ENCODE measurements at places on chromosomes 6 and 20.
A peak's percentile ranks its signal among the peaks of the same experiment; 100 is the strongest.

DNA sequence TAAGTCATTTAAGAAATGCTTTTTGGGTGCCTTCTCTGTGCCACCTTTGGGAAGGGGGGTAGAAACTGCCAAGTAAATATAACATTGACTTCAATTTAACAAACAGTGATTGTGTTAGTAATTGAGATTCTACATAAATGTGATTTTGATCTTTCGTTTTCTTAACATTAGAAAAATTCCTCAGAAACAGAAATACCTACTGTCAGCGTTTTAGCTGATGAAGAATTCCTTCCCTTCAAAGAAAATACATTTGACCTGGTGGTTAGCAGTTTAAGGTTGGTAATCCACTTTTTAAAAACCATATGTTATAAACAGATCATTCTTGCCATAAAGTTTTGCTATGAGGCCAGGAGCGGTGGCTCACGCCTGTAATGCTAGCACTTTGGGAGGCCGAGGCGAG is 9.8 kb downstream of the NDUFAF5 start:
- DNase-seq: no peak

DNA sequence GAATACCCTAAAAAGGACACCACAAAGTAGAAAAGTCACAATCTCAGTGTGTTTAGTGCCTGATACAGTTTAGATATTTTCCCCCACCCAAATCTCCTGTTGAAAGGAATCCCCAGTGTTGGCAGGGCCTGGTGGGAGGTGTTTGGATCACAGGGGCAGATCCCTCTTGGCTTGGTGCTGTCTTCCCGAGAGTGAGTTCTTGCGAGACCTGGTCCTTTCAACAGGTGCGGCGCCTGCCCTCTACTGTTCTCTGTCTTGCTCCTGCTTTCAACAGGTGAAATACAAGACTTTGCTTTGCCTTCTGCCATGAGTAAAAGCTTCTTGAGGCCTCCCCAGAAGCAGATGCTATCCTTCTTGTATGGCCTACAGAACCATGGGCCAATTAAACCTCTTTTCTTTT is 534.3 kb upstream of the NRSN1 start:
- peak; percentile 1 for DNase-seq

DNA sequence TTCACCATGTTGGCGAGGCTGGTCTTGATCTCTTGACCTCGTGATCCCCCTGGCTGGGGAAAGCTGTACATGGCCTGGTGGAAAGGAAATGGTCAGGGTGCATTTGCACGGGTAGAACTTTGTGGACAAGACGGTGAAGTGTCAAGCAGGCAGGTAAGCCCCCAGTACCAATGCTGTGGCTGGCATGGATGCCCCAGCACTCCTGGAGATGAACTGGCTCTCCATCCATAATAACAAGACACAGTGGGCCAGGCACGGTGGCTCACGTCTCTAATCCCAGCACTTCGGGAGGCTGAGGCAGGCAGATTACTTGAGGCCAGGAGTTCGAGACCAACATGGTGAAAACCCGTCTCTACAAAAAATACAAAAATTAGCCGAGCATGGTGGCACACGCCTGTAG is 37.3 kb upstream of the TMEM181 start:
- no peak for DNase-seq

- peak; percentile 35 for DNase-seq
Measured at GRCh38 chr6:5302995-5303622, 41.8 kb downstream of the FARS2 start.

DNA sequence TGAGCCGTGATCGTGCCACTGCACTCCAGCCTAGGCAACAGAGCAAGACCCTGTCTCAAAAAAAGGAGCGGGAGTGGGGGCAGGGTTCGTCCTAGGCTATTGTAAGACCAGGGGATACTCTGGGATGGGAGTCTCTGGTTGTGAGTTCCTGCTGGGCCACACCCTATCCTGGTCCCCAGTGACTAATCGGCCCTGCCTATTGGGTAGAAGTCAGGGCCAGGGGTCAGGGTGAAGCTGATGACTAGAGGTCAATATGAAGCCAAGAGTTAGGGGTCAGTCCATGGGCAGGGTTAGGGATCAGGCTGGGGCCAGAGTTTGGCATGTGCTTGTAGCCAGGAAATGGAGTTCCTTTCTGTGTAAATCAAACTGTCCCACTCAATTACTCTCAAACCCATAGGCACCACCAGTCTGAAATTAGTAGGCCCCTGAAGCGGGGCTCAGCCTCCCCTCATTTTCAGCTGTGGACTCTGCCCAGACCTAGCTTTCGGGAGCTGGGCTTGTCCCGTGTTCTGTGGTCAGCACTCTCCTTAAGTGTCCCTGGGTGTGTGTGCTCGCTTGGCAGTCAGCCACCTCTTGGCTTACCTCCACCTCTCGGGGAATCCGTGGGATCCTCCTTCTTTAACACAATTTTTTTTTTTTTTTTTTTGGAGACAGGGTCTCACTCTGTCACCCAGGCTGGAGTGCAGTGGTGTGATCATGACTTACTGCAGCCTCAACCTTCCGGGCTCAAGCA is 1.8 kb downstream of the HSPA12B start:
- no peak for DNase-seq

GRCh38 chr6:91485047-91485446 is 898.2 kb upstream of the MAP3K7 start:
- no peak for DNase-seq

- DNase-seq: no peak
Measured at GRCh38 chr6:162726947-162727321, 632 bp downstream of the PRKN start.

- DNase-seq: no peak
Measured at GRCh38 chr20:47809161-47809960, 24.1 kb upstream of the SULF2 start.

- no peak for DNase-seq
Measured at GRCh38 chr6:41358503-41358902, 23.1 kb downstream of the NCR2 start.

- DNase-seq: no peak
Measured at GRCh38 chr6:82178077-82178758, 69.3 kb downstream of the IBTK start.

DNA sequence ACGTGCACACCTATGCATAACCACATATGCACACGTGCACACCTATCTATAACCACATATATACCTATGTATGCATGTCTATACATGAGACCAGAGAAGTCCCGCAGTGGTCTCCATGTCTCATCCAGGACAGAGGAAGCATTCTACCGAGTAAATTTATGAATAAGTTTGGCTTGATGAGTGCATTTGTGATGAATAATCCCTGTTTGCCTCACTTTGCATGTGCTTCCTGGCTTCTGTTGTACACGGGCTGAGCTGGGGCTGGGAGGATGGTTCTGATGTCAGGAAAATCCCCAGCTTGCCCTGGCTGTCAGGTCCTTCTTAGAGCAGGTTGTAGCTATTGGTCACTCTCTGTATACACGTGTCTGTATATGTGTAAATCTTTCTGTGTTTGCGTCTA is 157.6 kb upstream of the RPS6KA2 start:
- no peak for DNase-seq

DNA sequence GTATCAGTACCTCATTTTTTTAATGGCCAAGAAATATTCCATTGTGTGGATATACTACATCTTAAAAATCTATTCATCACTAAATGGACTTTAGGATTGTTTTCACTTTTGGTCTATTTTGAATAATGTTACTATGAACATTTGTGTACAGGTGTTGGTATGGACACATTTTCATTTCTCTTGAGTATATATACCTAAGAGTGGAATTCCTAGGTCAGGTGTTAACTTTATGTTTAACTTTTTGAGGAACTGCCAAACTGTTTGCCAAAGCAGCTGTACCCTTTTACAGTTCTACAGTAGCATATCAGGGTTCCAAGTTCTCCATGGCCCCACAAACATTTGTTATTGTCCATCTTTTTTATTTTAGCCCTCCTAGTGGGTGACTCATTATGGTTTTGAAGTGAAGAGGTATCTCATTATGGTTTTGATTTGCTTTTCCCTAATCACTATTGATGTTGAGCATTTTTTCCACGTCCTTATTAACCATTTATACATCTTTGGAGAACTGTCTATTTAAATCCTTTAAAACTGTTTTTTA is 28.2 kb downstream of the DSTN start:
- no peak for DNase-seq

DNA sequence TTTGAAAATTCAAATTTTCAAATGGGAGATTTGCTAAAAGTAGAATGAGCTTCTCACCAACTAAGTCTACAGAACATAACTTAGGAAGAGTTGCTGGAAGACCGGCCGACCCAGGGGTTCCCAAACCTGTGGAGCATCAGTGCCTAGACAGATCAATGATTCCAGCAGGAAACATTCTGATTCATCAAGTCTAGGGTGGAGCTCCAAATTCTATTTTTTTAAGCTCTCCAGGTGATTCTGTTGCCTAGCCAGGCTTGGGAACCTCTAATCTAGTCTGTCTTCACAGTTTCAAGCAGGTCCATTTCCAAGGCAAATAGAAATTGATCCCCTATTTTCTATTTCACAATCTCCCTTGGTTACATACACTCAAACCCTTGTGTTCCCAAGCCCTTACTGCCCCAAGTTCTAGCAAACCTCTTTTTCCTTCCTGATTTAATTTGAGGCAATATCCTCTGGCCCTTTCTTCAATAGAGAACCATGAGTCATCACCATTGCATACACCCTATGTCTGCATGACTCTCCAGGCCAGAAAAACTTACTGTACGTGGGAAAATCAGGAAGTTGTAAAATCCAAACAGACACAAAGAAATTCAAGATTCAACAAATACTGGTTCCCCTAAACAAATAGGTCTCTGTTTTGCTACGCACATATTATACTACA is 8.9 kb downstream of the ATXN1 start:
- no peak for DNase-seq

DNA sequence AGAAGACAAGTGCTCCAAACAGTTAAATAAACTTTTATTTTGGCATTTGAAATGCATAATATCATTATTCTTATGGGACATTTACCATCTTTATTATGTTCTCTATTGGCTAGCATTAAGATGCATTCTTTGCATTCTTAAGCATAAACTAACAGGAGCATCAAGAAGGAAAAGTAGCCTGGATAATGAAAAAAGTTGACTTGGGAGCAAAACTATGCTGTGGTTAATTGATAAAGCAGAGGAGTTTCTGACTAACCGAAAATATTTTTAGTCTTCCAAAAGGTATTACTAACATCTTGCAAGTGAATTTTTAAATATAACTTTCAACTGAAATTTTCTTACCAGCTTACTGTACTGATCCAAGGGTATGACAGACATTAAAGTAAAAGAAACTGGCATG is 140.3 kb downstream of the FLRT3 start:
- no peak for DNase-seq

- DNase-seq: no peak
Measured at GRCh38 chr6:114131945-114132344, 161.0 kb upstream of the HDAC2 start.

- no peak for DNase-seq
Measured at GRCh38 chr6:42212442-42212841, 5.2 kb downstream of the MRPS10 start.

DNA sequence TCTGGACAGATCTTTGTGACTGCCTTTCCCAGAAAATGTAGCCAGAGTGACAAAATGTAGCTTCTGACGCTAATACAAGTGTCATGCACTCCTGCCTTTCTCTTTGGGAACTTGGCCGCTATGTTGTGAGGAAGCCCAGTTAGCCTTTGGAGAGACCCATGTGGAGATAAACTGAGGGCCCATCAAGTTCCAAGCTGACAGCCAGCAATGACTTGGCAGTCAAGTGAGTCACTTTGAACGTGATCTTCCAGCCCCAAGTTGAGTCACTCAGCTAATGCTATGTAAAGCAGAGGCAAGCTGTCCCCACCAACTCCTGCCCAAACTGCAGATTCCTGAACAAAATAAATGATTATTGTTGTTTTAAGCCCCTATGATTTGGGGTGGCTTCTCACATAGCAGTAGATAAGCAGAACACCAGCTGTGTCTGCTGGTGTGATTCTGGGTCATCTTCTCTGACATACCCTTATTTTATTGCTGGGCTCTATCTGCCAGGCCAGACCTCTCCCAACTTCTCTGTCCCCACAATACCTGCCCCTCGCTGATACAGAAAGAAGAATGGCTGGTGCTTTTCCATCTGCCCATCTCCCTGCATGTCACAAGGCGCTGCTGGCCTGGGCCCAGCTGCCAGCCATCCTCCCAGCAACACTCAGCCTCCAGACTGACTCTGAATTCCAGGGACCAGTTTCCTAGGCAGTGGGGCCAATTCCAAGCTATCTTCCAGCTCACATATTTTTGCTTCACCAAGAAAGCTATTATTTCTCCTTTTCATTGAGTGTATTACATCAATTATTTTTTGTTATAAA is 274.8 kb downstream of the LRFN2 start:
- no peak for DNase-seq

- no peak for DNase-seq
Measured at GRCh38 chr6:169635345-169635744, 66.5 kb downstream of the WDR27 start.

GRCh38 chr20:34538671-34539123 is 19.8 kb upstream of the MAP1LC3A start:
- no peak for DNase-seq

DNA sequence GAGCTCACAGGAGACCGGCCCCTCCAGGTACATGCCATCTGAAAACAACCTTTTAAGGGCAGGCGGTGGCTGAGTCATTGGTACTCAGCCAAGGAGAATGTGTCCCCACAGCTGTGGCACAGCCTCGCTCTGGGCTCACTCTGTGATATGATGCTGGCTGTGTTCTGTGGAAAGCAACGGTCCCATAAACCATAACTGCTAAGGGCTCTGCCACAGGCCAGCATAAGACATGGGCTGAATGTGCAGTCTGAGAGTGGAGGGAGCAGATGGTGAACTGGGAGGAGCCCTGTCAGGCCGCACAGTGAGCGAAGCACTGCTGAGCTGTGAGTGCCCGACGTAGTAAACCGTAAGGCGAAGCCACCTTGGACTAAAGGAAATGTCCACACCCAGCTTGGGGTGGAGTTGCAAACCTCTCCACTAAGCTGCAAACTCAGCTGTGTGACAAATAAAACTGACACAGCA is 375.8 kb downstream of the THBS2 start:
- no peak for DNase-seq

- no peak for DNase-seq
Measured at GRCh38 chr20:63090682-63091571, 84.2 kb upstream of the BHLHE23 start.

GRCh38 chr6:70176842-70177550 is 125.9 kb downstream of the COL9A1 start:
- DNase-seq: no peak

- no peak for DNase-seq
Measured at GRCh38 chr6:37454420-37455140, 21.6 kb downstream of the CMTR1 start.

DNA sequence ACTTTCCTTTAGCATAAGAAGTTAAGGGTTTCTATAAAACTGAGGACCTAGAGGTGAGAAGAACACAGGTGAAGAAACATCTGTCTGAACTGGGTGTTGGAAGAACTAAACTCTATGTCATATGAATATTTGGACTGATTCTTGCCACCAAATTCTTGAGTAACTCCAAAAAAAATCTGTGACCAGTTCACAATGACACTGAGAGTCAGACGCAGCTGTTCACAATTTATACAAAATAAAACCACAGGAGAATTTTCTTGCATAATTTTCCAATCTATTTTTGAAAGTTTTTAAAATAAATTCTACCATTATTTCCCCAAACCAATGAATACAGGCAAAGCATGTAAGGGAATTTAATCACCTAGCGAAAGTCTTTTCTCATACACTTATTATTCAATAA is 148.1 kb upstream of the TCF21 start:
- no peak for DNase-seq

Measured in iPS DF 6.9 (cell line).